ENCODE measurements at places on chromosomes 1 and 21.
A peak's percentile ranks its signal among the peaks of the same experiment; 100 is the strongest.

- DNase-seq: no peak
These were observed 47.9 kb upstream of the PROX1 start for GRCh38 chr1:213939888-213940287.

DNA sequence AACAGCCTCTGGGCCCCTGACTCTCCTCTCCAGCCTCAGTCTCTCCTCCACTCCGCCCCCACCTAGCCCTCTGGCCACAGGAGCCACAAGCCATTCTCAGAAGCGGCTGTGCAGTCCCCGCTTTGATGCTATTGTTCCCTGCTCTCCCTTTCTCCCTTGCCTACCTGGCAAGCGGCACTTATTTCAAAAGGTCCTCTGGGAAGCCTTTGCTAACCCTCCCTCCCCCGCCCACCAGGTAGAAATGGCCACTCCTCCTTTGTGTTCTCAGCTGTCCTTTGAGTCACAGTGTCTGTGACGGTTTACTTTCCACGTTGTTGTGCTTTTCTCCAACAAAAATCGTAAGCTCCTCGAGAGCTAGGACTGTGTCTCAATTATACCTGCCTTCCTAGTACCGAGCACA is 338.4 kb upstream of the PROX1 start:
- DNase-seq: no peak

GRCh38 chr1:116832308-116832931 is 77.3 kb upstream of the PTGFRN start:
- DNase-seq: no peak

DNA sequence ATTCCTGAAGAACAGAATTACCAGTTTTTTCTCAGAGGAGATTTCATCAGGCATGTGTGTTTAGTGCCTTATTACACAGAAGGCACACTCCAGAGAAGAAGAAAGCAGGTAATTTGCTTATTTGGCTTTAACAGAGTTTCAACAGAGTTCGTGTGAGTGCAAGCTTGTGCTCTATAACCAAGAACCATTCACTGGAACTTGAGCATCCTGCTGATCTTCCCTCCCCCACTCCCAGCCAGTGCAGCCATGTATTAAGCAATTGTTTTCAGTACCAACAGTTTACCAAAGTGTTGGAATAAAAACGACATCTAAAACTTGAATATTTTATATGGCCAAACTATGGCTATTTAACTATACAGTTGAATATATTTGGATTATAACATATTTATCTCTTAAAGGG is 4.3 kb downstream of the MGST3 start:
- no peak for DNase-seq

DNA sequence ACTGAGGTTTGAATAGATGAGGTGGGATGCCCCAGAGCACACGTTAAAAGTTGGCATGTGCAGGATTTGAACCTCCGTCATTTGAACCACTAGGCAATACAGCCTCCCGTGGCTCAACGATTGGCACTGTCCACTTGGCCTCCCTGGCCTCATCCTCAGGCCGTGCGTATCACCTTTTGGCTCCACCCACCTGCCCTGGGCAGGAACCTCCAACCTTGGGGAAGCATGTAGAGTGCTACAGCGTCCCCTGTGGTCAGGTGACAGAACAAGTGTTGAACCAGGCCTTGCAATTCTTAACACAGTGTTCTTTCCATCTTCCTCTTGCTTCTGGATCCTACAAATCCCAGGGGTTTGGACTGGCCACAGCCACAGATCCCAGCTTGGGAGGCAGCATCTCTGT is 112.6 kb downstream of the PAX7 start:
- no peak for DNase-seq

DNA sequence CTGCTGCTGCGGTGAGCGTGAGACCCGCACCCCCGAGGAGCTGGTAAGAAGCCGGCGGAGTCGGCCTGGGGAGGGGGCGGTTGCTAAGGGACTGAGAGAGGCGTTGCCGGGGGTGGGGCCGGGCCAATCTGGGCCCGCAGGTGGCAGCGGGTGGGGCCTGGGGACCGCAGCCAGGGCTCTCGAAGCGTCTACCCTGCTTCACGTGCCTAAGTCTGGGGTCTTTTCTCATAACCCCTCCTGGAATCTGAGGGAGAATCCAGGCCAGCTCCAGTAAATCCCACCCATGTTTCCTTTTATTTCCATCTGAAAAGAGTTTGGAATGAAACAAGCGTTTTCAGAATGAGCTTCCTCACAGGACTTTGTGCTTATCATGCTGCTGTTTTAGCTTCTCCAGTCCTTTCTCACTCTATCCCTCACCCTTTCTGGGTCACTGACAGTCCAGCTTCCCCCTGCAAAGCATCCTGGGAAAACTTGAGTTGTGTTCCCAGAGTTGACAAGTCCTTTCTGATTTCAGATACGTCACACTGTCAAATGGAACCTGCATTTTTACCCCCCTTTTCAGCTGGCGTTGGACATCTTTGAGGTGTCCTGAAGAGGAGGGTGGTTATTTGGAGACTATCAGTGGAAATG is 431 bp downstream of the CLCN6 start:
- DNase-seq: no peak

DNA sequence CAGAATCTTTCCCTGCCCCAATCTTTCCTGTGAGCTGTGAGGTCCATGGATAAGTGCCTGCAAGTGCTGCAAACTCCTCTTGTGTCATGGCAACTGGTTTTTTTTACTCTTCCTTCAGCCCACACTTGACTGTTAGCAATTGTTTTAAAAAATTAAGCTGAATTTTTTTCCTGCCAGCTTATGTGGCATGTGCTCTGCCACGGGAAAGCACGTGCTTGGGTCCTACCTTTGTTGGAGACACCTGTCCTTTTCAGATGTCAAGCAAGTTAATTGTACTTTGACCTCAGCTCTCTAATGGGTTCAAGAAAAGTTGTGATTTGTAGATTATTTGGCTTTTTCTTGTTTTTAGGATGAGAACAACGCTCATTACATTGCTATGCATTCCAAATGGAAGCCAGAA is 398.5 kb downstream of the NUF2 start:
- no peak for DNase-seq

GRCh38 chr1:21206117-21206516 is 29.4 kb upstream of the EIF4G3 start:
- no peak for DNase-seq

GRCh38 chr1:85888921-85889320 is 180.7 kb upstream of the ZNHIT6 start:
- no peak for DNase-seq

GRCh38 chr1:70090141-70090540 is 115.2 kb downstream of the LRRC40 start:
- no peak for DNase-seq

- DNase-seq: no peak
These were observed 235.3 kb downstream of the FAF1 start for GRCh38 chr1:50724626-50725286.

GRCh38 chr1:118963456-118964430 is 24.4 kb downstream of the TBX15 start:
- no peak for DNase-seq

DNA sequence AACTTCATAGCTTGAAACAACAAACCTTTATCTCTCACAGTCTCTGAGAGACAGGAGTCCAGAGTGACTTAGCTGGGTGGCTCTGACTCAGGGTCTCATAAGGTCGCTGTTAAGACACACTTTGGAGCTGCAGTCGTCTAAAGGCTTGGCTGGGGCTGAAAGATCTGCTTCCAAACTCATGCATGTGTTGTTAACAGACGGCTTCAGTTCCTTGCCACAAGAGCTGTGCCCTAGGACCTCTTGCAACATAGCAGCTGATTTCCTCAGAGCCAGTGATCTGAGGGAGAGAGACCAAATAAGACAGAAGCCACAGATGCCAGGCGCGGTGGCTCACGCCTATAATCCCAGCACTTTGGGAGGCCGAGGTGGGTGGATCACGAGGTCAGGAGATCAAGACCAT is 176.8 kb downstream of the DISC1 start:
- DNase-seq: no peak

- DNase-seq: peak; percentile 69
These were observed 6.2 kb upstream of the PFKL start for GRCh38 chr21:44293551-44294231.

DNA sequence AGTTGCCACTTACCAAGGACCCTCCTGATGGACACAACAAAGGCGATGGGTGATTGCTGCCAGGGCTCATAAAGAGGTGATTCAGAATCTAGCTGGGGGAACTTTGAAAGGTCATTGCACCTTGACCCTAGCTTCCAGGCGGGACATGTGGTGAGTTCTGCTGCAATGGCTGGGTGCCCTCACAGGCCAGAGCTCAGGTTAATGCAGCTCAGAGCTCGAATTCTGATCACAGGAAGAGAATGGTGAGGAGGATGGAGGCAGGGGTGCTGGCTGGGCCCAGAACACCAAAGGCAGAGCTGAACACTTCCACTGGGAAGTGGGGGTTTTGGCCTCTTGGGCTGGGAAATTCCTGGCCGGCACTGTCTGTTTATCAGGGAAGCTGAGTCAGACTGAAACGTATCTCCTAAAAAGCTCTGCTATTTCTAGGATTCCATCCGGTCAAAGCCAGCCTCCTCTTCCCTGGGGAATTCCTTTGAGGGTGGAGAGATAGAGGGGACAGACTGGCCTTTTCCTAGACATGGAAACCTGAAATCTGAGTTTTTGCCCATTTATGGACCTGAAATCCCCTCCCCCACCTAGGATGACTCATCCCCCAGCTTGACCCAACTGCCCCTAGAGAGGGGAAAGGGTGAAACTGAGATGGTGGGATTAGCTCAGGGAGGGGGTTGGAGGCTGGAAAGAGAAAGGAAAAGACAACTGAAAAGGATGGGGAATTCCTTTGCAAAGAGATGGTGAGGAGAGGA is 27.2 kb downstream of the NUAK2 start:
- no peak for DNase-seq

DNA sequence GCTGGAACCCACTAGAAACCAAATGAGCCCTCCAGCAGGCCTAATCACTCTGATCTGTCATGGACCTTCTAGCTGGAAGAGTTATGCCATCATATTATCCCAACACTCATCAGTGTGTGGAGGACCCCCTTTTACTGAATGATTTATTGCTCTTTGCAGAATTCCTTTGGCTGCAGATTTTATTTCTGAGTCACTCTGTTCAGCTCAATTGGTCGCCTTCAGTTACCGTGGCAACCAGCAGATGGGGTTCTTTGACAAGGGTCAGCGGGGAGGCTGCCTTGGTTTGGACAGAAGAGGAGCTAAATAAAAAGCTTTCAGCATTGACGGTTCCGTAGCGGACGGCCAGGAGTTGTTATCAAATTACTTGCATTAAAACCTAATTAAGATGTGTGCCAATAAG is 220.1 kb downstream of the SDCCAG8 start:
- DNase-seq: no peak

DNA sequence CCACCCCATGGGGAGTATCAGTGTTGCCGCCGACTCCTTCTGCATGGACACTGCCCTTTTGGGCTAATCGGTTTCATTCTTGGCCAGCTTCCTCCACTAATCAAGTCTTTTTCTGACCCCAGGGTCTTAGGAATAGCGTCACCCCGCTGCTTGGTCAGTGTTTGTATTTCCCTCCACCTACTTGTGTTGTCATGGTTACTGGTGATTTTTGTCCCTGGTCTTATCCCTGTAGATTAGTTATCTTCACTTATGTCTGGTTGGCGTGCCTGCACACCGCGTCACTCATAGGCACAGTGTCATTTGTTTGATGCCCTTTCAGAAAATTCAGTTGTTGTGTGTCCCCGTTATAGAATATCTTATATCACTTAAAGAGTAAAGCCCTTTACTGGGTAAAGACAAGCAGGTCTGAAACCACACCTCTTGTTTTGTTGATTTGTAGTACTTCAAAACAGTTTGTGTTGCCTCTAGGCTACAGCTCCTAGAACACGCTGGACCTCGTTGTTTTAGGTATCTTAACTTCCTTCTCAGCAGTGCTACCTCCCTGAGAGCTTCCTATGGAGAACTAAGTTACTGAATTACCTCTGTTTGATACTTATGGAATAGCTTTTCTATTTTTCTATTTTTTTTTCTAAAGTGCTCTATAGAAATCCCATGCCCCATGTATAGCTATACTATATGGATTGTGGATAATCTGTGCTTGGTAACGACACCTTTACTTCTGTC is 868 bp downstream of the PPP1R12B start:
- no peak for DNase-seq

DNA sequence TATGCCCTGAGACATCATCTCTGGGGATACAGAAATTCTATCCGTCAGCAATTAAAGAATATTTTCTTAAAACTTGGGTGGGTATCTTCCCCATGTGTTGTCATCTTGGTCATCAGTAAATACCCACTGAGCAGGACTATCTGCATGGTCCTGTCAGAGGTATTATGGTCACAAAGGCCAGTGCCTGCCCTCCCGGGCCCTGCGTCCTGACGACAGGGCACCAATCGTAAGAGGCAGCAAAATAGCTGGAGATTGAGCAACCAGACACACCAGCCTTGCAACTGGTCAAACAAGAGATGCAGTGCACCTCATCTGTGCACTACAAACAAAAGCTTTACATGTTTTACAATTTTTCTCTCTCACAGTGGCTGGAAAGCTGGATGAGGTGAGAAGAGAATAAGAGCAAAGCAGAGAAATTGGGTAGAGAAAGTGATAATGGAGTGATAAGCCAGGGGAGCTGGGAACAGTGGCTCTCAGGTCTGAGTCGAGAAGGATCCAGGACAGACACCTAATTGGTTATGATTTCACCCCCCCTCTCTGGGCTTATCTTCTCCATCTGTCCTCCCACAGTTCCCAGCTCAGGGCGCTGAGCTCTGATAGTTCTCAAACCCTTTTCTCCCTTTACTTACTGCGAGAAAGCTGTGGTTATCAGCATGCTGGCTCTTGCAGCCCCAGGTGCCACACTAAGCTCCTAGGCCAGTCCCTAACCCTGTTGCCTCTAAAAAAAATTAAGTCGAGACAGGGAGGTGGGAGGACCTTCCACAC is 8.8 kb upstream of the SRP9 start:
- DNase-seq: no peak

DNA sequence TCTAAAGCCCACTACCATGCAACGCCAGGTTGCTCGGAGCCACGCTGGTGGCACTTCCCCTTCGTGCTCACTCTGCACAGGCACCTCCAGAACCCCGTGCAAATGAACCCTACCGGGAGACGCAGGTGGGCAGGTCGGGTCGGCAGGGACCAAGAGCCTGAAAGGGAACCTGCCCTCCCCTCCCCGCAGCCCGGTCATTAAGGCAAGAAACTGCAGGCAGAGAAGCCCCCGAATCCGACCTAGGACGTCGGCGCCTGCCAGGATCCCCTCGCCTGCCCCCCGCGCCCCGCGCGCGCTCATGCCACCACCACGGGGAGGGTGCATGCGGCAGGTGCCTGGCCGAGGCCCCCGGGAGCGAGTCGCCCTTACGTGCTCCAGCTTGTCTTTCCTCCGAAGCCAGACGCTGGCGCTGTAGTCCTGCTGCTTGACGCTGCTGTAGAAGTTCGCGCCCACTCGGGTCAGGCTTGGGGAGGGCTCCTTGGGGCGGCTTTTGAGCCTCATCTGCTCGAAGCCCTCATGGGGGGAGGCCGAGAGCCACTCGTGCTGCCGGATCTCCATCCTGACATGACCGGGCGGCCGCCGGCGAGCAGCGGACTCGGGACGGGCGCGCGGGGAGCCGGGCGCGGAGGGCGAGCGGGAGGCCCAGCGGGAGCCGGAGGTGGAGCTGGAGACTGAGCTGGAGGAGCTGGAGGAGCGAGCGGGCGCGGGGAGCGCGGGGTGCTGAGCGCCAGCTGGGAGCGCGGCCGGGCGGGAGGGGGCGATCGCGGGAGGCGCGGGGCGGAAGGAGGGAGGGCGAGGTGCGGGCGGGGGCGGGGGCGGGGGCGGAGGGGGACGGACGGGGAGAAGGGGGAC is 552 bp downstream of the PLD5 start:
- DNase-seq: no peak
